Stimulated activated CD8-positive, alpha-beta memory T cell treated with anti-CD3 and anti-CD28 coated beads, Interleukin-7, amount 100 ng/mL, for 1 hour (primary cell): ENCODE measurements at places on chromosomes 3 and 15.

DNA sequence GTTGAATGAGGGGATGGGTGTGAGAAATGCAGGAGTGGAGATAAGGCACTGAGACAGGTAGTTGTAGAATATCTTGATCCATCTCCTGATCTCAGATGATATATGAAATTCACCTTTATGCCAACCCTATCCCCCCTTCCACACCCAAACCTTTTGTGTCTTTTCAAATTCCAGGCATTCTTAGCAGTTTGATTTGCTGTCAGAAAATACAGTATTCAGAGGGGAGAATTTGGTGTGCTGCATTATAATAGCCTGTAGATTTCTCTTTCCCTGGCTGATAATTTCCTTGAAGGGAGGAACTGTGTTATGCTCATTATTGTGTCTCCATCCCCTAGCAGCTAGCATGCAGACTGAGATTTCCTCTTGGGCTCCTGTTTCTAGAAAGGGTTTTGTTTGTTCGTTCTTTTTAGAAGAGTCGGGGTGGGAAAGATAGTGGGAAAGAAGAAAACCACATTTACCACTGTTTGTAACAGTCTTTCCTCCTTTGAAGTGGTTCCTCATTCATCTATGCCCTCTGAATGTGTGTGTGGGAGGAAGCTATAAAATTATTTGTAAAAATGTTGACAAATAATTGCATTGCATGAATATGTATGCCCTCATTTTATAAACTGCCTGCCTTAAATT is 373.4 kb downstream of the DIPK2A start:
- no peak for DNase-seq

DNA sequence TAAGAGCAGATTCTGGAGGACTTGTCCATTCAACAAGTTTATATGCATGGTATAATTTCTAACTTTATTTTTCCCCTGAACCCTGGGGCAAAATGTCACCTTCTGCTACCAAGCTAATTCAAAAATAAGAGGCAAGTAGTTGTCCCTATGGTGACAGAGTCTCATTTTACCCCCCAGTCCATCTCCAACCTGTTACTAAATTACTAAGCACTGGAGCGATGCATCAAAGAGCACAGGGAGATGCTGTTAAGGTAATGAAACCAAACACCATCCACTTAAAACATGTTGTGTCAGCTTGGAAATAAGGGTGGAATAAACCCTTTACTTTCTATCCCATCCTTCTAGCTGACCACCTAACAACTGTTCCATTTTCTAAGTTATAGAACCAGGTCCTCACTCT is 417.4 kb upstream of the ATP11B start:
- no peak for DNase-seq

GRCh38 chr3:25349828-25350724 is 78.0 kb upstream of the RARB start:
- DNase-seq: no peak

GRCh38 chr3:26915208-26915607 is 292.6 kb downstream of the LRRC3B start:
- no peak for DNase-seq

GRCh38 chr15:75695634-75696310 is 16.9 kb downstream of the CSPG4 start:
- DNase-seq: no peak

GRCh38 chr3:14687360-14687759 is 12.4 kb downstream of the C3orf20 start:
- no peak for DNase-seq

DNA sequence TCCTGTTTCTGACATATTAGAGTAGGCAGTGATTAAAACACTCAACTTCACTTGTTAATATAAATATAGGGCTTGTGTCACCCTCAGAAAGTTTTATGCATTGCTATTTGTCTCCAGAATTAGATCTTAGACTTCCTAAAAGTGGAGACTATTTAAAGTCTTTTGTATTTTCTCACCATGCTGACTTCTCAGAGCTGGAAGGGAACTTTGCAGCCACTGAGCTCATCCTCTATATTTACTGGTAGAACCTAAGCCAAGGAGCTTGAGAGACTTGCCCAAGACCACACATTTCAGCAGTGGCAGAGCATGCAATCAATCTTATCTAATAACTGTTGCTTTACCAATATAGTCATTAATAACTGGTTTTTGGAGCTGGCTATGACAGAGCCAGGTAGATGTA is 53.2 kb downstream of the STAC start:
- no peak for DNase-seq

DNA sequence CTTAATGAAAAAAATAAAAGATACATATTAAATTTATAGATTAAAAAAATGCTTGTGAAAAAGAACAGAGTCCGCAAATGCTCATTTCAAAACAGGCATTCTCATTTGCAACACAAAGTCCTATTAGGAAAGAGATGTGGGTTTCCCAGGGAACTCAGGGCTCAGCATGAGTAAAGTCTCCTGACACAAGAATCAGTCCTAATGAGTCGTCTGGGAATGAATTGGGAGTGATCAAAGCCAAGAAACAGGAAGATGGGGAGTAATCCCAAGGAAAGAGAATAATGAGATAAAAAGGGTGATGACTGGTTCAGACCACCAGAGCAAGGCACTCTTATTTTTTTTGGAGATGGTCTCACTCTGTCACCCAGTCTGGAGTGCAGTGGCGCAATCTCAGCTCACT is 443.7 kb downstream of the NR2F2 start:
- DNase-seq: no peak

GRCh38 chr3:177529716-177530335 is 332.5 kb upstream of the TBL1XR1 start:
- no peak for DNase-seq
